WTC11 (cell line): ENCODE measurements at places on chromosomes 1 and 21. TPM values are rescaled to one million over a fixed set of nuclear protein-coding genes. Genes with fewer than 3 reads are reported as not detected.

The RYR2 gene
- 5.9 to 7.9 TPM (median 6.0 TPM) in 3 replicates for total RNA-seq

The HUNK gene
- total RNA-seq = 5.0 to 7.0 TPM (median 6.1 TPM) in 3 replicates

The FAM72B gene
- 22.0 to 24.0 TPM (median 23.3 TPM) in 3 replicates for total RNA-seq

The GUCA2B gene
- not detected in 3 replicates for total RNA-seq

The KCNJ15 gene
- total RNA-seq = 0.14 to 0.57 TPM in 2 of 3 replicates, not detected in the other

The REN gene
- total RNA-seq = not detected in 3 replicates

The HPCAL4 gene
- 0.50 to 0.80 TPM (median 0.60 TPM) in 3 replicates for total RNA-seq

The HHIPL2 gene
- total RNA-seq = 0.11 to 0.23 TPM (median 0.14 TPM) in 3 replicates

The SIM2 gene
- 0.09 to 0.17 TPM (median 0.11 TPM) in 3 replicates for total RNA-seq

The MTMR11 gene
- total RNA-seq = 7.1 to 7.8 TPM (median 7.5 TPM) in 3 replicates

The CORT gene
- 0.48 to 0.66 TPM (median 0.48 TPM) in 3 replicates for total RNA-seq

The NBPF6 gene
- total RNA-seq = not detected in 3 replicates

The SDC3 gene
- 31.1 to 32.3 TPM (median 31.2 TPM) in 3 replicates for total RNA-seq

The TTC22 gene
- total RNA-seq = 0.63 to 0.99 TPM (median 0.69 TPM) in 3 replicates

The OR6K3 gene
- total RNA-seq = not detected in 3 replicates

The CLEC20A gene
- not detected in 3 replicates for total RNA-seq

The NECTIN4 gene
- total RNA-seq = 0.46 to 1.7 TPM (median 0.48 TPM) in 3 replicates

The CFAP74 gene
- total RNA-seq = 0.34 to 0.39 TPM (median 0.35 TPM) in 3 replicates

The PIGC gene
- 16.2 to 21.9 TPM (median 20.4 TPM) in 3 replicates for total RNA-seq

The E2F2 gene
- total RNA-seq = 4.9 to 5.6 TPM (median 5.4 TPM) in 3 replicates

The FCER1A gene
- total RNA-seq = not detected in 3 replicates

The IRF2BP2 gene
- 61.9 to 70.9 TPM (median 62.4 TPM) in 3 replicates for total RNA-seq

The CD1B gene
- not detected in 3 replicates for total RNA-seq

The GBP6 gene
- not detected in 3 replicates for total RNA-seq

The SPRR3 gene
- total RNA-seq = not detected in 3 replicates

The KCNC4 gene
- 19.9 to 21.9 TPM (median 21.9 TPM) in 3 replicates for total RNA-seq

The PGLYRP3 gene
- not detected in 3 replicates for total RNA-seq

The SPRR5 gene
- total RNA-seq = not detected in 3 replicates

The STIL gene
- total RNA-seq = 24.0 to 29.7 TPM (median 24.1 TPM) in 3 replicates

The FAM167B gene
- total RNA-seq = 5.4 to 7.4 TPM (median 7.1 TPM) in 3 replicates

The ALDH4A1 gene
- total RNA-seq = 31.0 to 37.5 TPM (median 36.2 TPM) in 3 replicates

The ILDR2 gene
- total RNA-seq = 0.89 to 1.8 TPM (median 1.6 TPM) in 3 replicates

The FCRL3 gene
- total RNA-seq = not detected in 3 replicates

The OR2T33 gene
- total RNA-seq = not detected in 3 replicates

The RAB3B gene
- total RNA-seq = 33.7 to 36.9 TPM (median 34.1 TPM) in 3 replicates
